Activated CD8-positive, alpha-beta memory T cell treated with anti-CD3 and anti-CD28 coated beads, Interleukin-2, amount 50 U/mL, for 4 hours (primary cell): ENCODE measurements at places on chromosomes 4 and X.

GRCh38 chrX:135639066-135639780 lies 74.2 kb upstream of the CT45A1 start:
- no peak for DNase-seq

GRCh38 chrX:110477593-110478228 lies 119.1 kb downstream of the RTL9 start:
- DNase-seq: no peak

- no peak for DNase-seq
Observed at GRCh38 chrX:23333842-23334520, 668 bp upstream of the PTCHD1 start.

GRCh38 chr4:186942758-186943377 lies 219.2 kb upstream of the FAT1 start:
- no peak for DNase-seq

DNA sequence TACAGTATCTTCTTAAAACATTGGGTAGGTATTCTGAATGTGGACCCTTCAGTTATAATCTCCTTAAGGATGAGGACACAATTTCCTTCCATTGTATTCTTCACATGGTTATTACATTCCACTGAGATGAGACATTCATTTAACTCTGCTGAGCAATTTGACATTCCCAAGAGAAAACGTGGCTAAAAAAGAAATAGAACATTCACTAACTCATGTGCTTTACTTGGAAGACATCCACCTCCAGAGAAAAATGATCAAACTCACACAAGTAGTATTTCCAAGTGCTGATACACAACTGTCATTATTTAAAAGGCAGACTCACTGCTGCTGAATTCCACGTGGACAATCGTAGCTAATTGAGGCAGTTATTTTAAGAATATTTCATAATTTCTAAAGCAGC lies 227.9 kb upstream of the ANKRD50 start:
- no peak for DNase-seq

- DNase-seq: no peak
Observed at GRCh38 chr4:147651563-147651962, 32.4 kb downstream of the PRMT9 start.

- no peak for DNase-seq
Observed at GRCh38 chrX:37677765-37678164, 7.8 kb upstream of the XK start.

DNA sequence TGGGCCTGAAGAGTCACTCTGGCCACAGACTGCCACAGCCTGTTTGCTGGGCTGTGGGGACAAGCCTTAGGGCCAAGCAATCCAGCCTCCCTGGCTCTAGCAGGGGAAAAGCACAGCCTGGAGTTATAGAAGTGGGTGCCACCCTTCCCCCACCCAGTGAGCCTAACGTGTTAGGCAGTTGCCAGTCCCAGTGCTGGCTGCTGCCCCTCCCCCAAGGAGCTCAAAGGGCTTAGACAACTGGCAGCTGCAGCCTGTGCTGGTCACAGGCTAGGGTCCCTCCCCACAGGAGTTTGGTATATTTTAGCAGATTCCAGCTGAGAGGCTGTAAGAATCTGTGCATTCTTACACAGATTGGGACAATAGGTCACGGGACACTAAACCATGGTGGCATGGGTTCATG lies 370.3 kb upstream of the FGF16 start:
- DNase-seq: no peak

DNA sequence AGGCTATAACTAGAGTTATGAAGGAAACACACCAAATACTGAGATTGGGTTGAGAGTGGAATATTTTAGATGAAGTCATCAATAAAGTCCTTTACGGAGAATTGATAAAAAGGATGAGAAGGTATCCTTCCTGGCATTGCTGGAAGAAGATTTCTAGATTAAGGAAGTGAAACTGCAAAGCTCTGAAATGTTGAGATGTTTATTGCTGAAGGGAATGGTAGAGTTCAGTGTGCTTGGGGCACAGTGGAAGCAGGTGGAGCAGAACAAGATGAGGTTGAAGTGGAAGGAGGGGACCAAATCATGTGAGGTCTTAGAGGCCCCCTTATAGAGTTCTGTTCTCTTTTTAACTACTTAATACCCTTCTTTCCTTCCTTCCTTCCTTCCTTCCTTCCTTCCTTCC lies 848.5 kb downstream of the RAB28 start:
- no peak for DNase-seq

GRCh38 chrX:124530803-124531202 lies 184.4 kb downstream of the SH2D1A start:
- DNase-seq: no peak

GRCh38 chr4:100804576-100805360 lies 286.9 kb upstream of the EMCN start:
- DNase-seq: no peak

- no peak for DNase-seq
Observed at GRCh38 chr4:25632135-25632534, 23.5 kb upstream of the SLC34A2 start.

DNA sequence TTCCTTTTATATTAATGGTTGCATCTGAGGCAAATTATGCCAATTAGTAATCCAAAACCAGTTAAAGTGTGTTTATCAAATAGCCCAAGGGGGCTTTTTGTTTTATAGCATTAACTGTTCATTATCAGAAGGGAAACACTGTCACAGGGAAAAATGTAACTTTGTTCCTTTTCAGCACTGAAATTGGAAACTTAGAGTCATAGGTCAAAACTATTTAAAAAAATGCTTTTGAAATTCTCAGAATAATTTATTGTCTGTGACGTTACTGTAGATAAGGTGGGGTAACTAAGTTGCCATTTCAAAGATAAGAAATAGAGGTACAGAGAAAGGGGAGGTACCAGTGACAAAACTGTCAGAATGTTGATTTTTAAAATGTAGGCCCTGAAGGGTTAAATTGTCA lies 129.3 kb downstream of the AKAP4 start:
- DNase-seq: no peak

- DNase-seq: no peak
Observed at GRCh38 chrX:122943918-122944317, 240.2 kb upstream of the GRIA3 start.

DNA sequence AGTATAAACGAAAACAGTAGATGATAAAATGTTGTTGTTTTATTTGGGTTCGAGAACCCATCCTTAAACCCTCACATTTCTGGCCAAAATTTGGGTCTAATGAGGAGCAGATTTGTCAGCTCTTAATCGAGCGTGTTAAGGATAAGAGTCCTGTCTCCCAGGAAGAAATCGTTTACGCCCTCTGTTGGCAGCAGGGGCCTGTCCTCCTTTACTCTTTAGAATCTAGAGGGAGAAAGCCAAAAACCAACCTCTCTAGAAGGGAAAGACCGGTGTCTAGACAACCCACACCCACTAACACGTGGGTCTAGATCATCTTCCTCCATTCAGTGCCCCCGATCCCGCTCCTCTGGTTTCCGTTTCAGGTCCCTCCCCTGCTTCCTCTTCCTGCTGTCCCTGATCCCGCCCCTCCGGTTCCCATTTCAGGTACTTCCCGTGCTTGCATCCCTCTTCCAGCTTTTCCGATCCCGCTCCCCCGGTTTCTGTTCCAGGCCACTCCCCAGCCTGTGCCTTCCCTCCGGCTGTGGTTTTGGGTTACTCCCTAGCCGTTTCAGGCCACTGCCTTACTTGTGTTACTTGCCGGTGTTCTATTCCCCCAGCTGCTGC lies 339.1 kb downstream of the PAPSS1 start:
- no peak for DNase-seq

DNA sequence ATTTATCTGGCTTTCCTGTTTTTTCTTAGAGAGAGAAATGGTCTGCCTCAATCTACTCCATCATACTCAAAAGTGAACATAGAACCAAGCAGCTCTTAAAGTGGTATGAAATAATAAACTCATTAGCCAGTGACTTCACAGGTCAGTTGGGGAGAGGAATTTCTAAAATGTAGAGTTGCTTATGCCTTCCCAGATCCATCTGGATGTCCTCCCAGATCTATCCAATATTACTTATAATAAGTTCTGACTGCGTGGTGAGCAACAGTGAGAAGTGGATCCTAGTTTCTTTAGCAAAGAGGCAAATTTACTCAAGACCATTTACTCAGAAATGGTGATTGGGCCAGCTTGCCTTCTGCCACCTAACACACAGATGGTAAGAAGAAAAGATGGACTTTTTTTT lies 748.0 kb downstream of the PCDH18 start:
- DNase-seq: no peak

GRCh38 chr4:7980036-7980435 lies 40.4 kb upstream of the AFAP1 start:
- no peak for DNase-seq

DNA sequence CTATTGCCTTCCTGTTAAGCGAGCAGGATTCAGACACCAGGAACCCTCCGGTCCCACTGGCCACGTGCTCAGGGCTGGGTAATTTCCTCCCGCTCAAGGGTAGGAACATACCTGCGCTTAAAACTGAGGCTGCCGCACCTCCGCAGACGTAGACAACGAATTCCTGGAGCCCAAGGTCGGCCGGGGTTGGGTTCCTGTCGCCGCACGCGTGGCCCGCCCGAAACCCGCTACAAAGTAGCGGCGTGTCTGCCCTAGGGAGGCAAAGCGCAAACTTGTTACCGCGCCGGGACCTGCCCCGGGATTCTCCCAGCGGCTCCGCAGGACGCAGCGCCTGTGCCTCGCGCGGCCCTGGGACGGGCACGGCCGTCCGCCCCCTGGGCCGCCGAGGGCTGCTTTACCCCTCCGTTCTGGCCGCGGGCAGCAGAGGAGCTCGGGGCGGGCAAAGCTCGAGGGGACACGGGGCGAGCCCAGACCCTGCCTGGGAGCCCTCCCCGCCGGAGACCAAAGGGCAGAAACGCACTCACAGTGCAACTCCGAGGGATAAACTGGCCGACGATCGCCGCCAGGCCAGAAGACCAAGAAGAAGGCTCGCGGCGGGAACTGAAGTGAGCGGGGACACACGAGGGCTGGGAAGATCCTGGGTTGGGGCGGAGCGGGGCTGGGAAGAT lies at the start of gene ERVMER34-1:
TSS of gene ERVMER34-1 (minus strand) at position 607 of the 668 bp plus-strand sequence. CDS start 5,905 bp downstream, outside the sequence.
- no peak for DNase-seq

DNA sequence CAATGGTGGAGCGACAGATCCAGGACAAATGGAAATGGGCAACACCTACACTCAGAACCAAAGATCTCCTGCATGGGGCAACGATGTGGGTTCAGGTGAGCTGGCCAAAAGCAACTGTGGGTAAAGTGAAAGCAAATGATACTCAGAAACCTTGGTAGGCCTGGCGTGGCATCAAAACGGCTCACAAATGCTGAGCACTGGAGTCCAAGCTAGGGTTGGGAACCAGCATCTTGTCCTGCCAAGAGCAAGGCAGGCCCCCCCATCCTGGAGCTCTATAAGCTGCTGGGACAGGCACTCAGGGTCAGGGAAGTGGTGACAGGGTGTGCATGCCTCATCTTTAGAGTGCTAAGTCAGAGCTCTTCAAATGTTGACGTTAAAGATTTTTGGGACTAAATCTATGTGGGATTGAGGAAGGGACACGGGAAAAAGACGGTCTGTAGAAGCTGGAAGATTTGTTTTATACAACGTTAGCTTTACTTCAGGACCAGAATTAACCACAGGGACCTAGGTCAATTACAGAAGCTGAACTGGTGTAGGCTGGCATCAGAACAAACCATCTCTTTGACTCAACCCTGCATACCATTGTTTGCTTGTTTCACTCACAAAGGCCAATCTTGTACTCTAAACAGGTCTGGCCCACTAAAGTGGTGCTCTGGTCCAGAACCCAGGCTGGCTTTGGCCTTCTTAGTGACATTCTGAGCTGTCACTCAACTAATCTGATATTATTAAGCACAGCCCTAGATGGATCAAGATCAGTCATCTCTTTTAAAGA lies 10.7 kb downstream of the ATP8A1 start:
- DNase-seq: no peak

DNA sequence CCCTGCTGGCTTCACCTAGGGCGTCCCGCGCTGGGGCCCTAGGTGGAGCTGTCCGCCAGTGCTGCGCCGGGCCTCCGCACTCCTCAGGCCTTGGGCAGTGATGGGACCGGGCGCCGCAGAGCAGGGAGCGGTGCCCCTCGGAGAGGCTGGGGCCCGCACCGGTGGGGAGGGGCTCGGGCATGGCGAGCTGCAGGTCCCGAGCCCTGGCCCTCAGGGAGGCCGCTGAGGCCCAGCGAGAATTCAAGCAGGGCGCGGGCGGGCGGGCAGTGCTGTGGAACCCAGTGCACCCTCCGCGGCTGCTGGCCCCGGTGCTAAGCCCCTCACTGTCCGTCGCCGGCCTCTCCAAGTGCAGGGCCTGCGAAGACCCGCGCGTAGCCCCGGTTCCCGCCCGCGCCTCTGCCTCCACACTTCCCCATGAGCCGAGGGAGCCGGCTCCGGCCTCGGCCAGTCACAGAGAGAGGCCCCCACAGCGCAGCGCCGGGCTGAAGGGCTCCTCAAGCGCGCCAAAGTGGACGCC lies 565.1 kb upstream of the NDST4 start:
- no peak for DNase-seq

- DNase-seq: no peak
Observed at GRCh38 chr4:147312376-147313046, 168.4 kb upstream of the EDNRA start.

GRCh38 chr4:40185830-40186664 lies 10.8 kb upstream of the RHOH start:
- DNase-seq: no peak

DNA sequence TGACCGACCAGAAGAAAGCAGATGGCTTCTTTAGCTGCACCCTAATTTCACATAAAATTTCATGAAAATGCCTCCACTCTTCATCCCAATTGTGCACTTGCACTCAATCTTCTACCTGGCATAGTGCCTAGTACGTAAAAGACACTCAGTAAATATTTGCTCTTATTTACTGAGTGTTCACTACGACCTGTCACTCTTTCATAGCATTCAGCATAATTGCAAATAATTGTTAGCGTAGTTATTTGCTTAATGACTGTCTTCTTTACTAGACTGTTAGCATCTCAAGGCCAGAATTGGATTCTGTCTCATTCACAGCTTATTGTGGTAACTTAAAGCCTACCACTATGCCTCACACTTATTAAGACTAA lies 130.2 kb downstream of the ENOX2 start:
- no peak for DNase-seq

GRCh38 chr4:508675-509638 lies 9.9 kb downstream of the PIGG start:
- no peak for DNase-seq

- no peak for DNase-seq
Observed at GRCh38 chr4:156193800-156194199, 240.1 kb upstream of the CTSO start.
